ENCODE measurements at places on chromosomes 13 and 19. TPM values are rescaled to one million over a fixed set of nuclear protein-coding genes. Genes with fewer than 3 reads are reported as not detected.

DNA sequence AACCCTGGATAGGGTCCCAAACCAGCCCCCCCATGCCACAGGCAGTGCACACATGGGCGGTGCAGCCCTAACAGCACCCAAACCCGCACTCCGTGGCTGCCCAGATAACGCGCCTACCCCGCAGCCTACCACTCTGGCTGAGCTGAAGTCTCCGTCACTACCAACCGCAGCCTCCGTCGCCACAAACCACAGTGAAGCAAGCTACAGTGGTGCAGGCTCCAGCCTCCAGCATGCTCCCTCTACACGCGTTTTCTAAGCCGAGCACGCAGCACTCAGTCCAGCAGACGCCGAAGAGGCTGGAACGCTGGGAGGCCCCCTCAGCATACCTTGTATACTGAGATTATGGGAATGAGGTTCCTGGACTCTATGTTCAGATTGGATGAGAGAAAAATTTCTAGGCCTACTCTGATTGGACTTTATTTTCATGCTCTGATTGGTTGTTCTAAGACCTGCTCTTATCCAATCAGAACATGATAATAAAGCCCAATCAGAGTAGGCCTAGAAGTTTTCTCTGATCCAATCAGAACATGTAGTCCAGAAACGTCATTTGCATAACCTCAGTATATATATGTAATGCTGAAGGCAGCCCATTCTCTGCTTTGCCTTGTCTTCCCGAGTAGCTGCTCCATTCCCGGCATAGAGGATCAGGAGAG, 56.7 kb upstream of the C1QTNF9B start:
- no peak for DNase-seq

GRCh38 chr13:32878163-32878562, 138.1 kb upstream of the KL start:
- DNase-seq: no peak

GRCh38 chr19:47122359-47123335, 8.0 kb upstream of the SAE1 start:
- no peak for DNase-seq

GRCh38 chr13:41006306-41006705, 12.8 kb downstream of the ELF1 start:
- DNase-seq: no peak

DNA sequence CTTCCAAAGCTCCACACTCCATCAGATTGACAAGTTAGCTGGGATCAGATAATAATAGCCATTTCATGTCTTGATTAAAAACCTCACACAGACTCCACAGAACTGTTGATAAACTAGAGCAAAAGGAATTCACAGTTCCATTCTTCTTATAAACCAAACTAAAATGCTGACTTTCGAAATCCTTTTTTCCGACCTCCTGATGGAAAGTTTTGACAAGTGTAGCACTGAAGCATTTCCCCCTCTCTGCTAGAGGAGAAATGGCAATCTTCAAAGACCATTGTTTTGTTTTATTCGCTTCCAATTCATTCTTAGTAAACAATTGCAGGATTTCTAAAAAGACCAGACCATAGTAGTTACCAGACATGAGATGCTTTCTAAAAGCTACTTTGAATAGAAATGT, 58.8 kb downstream of the COL4A2 start:
- no peak for DNase-seq

DNA sequence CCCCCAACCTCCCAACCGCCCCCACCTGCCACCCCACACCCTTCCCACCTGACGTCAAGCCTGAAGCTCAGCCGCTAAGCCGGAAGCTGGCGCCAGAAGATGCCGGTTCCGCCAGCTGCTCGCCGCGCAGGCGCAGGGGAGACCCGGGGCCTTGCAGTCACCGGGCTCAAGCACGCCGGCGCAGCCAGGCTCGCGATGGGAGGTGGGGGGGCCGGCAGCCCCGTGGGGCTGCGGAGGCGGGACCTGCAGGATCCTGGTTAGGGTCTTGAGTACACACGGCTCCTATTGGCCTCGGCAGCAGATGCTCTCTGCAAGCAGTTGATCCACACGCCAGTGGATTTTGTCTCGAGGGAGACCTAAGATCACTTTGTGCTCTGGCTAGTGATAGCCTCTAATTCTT, at the start of gene LIG4:
LIG4 (minus strand) TSS at position 101 of the 400 bp plus-strand sequence. CDS start 4,268 bp downstream, outside the sequence.
- peak; percentile 94 for DNase-seq

DNA sequence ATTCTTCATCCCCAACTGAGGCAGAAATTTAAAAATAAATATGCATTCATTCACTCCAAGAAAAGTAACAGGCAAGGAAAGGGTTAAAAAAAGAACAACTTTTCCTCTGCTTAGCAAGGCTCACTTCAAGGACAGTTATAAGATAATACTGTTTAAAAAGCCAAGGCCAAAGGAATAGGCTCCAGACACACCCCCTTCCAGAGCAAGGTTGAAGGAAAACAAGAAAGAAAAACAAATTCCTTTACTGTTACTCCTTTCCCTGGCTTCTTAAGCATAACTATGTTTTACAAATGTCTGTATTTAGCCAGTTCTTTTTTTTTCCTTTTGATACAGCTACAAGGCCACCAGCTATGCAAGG, 8.5 kb downstream of the SIGLEC11 start:
- no peak for DNase-seq

DNA sequence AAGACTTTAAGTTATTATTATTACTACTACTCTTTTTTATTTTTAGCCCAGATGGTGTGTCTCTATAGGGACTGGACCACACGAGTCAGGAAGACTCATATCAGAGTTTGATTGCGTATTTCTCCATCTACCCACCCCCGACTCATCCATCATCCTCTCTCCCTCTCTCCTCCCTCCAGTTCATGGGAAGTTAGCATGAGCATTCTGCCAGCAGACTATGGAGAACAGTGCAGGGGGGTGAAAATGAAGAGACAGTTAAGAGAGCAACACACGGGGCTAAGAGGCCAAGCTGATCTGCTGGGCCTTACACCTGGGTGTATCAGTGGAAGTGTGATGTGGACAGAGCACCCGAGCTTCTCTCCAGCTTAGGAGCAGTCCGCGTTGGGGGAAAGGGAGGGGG, 95.0 kb downstream of the UQCRFS1 start:
- no peak for DNase-seq

DNA sequence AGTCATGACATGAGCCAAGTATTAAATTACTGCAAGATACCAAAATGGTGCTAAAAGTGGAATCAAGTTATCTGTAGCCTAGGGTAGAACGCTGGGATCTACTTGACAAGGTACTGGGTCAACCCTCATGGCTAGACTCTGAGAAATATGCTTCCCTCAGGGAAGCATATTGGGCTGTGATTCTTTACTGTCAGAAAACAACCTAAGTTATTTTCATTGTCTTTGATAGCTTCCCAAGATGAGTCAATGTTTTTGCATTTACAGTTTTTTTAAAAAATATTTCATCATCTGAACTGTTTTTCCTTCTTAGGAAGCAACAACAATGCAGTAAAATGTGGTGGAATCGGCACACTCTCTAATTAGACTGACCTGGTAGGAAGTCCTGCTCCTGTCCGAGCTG, 218.0 kb downstream of the RGCC start:
- DNase-seq: no peak

DNA sequence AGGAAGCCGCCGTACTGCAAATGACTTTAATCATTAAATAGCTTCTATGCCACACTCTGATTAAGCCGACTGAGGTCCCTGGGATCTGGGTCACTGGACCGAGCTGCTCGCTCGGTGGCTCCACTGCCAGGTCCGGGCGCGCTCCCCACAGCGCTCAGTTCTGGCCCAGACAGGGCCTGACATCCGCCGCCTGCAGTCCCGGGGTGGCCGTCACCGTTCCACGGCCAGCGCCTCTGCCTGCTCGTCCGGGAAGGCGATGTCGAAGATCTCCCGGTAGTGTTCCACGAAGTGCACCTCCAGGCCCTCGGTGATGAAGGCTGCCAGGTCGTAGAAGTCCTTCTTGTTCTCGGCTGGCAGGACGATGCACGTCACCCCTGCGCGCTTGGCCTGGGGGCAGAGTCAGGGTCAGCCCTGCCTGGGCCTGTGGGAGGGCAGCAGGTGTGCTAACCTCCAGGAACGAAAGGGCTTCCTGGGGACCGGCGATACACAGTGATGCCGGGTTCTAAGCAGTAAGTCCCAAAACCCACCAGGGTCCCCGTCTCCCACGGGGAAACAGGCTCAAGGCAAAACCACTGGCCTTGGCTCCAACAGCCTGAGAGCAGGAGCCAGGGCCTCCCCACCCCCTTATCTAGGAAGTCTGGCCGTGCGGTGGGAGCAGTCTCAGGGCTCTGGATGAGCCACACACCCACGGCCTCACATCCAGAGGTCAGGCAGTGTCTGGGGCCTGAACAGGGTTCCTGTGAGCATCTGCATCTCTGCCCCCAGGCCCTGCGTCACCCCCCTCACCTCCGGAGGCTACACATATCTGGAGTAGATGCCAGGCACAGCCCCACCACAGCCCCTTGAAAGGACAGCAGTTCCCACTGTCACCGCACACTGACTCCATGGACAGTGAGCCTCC, 2.0 kb downstream of the RPL36 start:
- DNase-seq: no peak

DNA sequence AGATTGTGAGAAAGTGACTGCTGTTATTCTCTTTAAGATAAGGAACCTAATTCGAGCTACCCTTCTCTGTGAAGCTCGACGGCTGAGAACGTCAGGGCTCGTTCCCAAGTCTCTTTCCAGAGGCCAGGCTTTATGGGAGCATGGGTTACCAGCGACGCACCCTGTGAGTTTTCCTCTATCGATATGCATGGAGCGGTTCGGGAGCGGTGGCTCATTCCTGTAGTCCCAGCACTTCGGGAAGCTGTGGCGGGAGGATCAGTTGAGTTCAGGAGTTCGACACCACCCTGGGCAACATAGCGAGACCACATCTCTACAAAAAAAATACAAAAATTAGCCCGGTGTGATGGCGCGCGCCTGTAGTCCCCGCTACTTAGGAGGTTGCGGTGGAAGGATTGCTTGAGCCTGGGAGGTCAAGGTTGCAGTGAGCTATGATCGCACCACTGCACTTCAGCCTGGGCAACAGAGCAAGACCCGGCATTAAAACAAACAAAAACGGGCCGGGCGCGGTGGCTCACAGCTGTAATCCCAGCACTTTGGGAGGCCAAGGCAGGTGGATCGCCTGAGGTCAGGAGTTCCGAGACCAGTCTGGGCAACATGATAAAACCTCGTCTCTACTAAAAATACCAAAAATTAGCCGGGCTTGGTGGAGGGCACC, 681 bp upstream of the ZNF606 start:
- no peak for DNase-seq

- peak; percentile 32 for DNase-seq
Observed at GRCh38 chr13:60329221-60329923, 67.6 kb upstream of the TDRD3 start.

DNA sequence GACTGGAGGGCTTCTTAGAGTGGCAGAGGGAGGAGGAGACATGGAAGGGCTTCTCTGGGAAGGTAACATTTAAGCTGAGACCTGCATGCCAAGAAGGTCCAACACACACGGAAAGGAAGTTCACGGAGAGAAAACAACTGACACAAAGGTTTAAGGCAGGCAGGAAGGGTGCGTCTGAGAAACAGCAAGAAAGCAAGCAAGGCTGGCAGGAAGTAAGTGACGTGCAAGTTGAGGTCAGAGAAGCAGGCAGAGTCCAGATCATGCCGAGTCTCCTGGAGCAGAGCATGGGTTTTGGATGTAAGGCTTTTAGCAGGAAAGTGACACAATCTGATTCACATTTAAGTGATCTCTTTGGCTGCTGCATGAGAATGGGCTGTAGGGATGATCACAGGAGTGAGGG, 60.5 kb downstream of the ATP7B start:
- peak; percentile 55 for DNase-seq

GRCh38 chr19:57812226-57812625, 2.5 kb downstream of the ZNF552 start:
- no peak for DNase-seq

GRCh38 chr19:11295665-11296245, at the start of gene TSPAN16:
Gene TSPAN16, plus strand, starts transcription at chr19:11296160. Its CDS starts 138 bp downstream, at chr19:11296298.
- DNase-seq: no peak

GRCh38 chr13:30504081-30504480, 38.3 kb upstream of the HMGB1 start:
- DNase-seq: no peak

DNA sequence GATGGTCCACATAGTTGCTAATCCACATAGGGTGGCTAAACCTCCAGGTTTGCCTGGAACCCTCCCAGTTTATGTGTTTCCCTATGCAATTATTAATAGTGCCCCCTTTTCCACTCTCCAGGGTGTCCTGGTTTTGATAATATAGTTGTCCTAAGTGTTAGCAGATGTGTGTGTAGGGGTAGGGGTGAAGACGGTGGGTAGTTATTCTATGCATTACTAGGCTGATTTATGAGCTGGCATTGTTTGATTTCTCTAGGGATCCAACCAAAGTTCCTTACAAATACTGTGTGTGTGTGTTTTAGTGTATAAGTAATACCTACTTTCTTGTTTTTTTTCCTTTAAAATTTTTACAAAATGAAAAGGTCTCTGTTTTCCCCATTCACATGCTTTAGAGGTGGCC, 21.1 kb downstream of the GTF2F2 start:
- DNase-seq: no peak

GRCh38 chr19:11496391-11497163, 9.1 kb downstream of the ZNF653 start:
- peak; percentile 73 for DNase-seq

GRCh38 chr19:4197228-4197624, 14.7 kb downstream of the ANKRD24 start:
- no peak for DNase-seq

GRCh38 chr13:32427852-32428580, at the start of gene N4BP2L1:
Gene N4BP2L1, minus strand, starts transcription at chr13:32428130. Its CDS starts 48 bp downstream, at chr13:32428082.
- peak; percentile 82 for DNase-seq

DNA sequence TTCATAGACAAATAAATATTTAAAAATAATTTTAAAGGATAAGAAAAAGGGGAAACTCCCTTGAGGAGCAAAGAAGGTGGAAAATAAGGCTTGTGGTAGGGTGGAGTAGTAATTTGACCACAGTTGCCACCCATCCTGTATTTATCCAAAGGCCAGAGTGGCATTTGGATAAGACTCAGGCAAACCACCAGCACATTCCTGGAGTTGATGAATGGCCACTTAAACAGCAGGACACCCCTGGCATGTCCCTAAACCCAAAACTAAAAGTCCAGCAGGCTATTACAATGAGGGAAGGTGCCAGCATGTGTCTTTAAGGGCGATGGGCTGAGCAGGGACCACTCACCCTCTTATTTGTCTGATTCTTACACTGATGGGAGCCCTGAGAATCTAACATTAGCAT, 9.8 kb upstream of the FRY start:
- no peak for DNase-seq

GRCh38 chr13:101522607-101523006, 70.1 kb downstream of the ITGBL1 start:
- no peak for DNase-seq

The SIGLEC11 gene
- total RNA-seq: not detected

The IGFL3 gene
- total RNA-seq: not detected

The CHST8 gene
- not detected for total RNA-seq

The SULT2B1 gene
- total RNA-seq: not detected

The ZNF681 gene
- total RNA-seq: 5.5 TPM

The MAMSTR gene
- total RNA-seq: 0.79 TPM

The TMEM145 gene
- not detected for total RNA-seq

The FGF22 gene
- not detected for total RNA-seq

The SELENOV gene
- total RNA-seq: not detected
